CD14-positive monocyte (primary cell): ENCODE measurements at places on chromosomes 5 and 9. TPM values are rescaled to one million over a fixed set of nuclear protein-coding genes. Genes with fewer than 3 reads are reported as not detected.

DNA sequence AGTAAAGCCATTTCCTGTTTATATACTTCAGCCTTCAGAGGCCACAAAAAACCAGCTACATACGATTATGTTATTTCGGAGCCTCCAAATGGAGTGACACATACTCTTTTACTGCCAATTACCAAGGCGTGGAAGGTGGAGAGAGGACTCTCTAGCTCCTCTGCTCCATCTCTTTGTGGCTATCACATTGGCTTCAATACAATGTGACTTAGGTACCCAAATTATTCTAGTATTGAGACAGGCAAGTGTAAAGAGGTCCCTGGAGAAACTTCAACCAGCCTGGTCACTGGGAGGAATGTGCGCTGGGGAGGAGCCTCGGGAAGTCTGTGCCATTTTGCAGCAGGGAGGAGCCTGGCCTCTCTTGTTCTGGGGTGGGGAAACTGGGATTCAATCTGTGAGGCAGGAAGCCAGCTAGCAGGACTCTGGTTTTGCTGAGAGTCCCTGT is 85.8 kb upstream of the TAS2R1 start:
- H3K4me3 ChIP-seq: no peak overlapping the region
- H3K27ac ChIP-seq: no peak overlapping the region
- no peaks in the 10 kb centered on the region for H3K4me1 ChIP-seq
- H3K36me3 ChIP-seq: no peaks in the 10 kb centered on the region
- no peaks in the 10 kb centered on the region for H3K27me3 ChIP-seq
- DNase-seq: no peak

DNA sequence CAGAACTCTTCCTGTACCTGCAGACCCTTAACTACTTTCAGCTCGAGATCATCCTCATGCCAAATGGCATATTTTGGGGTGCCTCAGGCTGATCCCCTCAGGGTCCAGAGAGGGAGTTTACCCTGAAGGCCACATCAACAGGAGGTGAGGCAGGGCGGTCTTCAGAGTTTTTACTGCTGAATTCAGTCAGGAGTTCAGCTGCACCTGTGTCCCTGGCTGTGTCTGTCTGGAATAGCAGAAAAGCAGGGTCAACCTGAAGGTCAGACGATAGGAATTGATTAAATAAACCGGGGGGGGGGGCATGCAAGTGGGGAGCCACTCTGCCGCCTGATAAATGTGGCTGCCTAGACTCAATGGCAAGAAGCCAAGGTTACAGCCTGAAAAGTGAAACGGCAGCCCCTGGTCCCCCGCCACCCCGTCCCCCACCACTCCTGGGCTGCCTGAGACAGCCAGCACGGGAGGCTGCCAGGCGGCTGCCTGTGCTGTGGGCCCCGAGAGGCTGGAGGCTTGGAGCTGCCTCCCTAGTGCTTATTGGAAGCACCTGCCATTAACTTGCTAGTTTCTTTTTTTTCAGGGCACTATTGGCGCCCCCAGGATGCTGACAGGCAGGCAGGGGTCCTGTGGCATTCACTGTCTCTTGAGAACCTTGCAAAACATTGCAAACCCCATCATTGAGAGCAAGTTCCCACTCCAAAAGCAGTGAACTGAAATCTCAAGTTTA is 182.7 kb upstream of the PPP1R26 start:
- H3K4me1 ChIP-seq: no peaks in the 10 kb centered on the region
- H3K27me3 ChIP-seq: no peaks in the 10 kb centered on the region
- H3K4me3 ChIP-seq: no peak overlapping the region
- H3K27ac ChIP-seq: no peak overlapping the region

The LURAP1L gene
- not detected for polyA plus RNA-seq

- H3K27ac ChIP-seq: no peak overlapping the region
- no peaks in the 10 kb centered on the region for H3K4me1 ChIP-seq
- no peak for DNase-seq
- H3K27me3 ChIP-seq: no peaks in the 10 kb centered on the region
- no peaks in the 10 kb centered on the region for H3K36me3 ChIP-seq
These were observed 23.4 kb downstream of the RANBP17 start for GRCh38 chr5:170885256-170885655.

GRCh38 chr5:82222597-82223574 is 55.3 kb downstream of the RPS23 start:
- H3K27ac ChIP-seq: no peak overlapping the region
- H3K4me3 ChIP-seq: no peak overlapping the region
- no peaks in the 10 kb centered on the region for H3K27me3 ChIP-seq
- no peaks in the 10 kb centered on the region for H3K4me1 ChIP-seq
- no peak for DNase-seq

DNA sequence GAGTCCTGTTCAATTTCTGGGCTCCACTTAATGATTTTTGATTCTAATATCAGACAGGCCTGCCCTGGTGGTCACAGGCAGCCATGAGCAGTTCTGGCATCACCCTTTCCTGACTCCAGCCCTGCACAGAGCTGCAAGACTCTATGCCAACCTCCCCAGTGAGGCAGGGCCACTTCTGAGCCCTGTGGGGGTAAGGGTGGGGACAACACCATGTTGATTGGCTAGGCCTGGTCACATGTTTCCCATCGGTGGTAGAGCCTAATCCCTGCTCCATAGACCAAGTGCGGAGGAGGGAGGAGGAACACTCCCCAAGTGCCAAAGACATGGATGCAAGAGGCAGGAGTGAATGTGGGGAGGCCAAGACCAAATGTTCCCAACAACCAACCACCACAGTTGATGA is 134.6 kb downstream of the PHF2 start:
- no peaks in the 10 kb centered on the region for H3K36me3 ChIP-seq
- H3K4me1 ChIP-seq: no peaks in the 10 kb centered on the region
- no peak for DNase-seq
- no peak overlapping the region for H3K27ac ChIP-seq
- H3K27me3 ChIP-seq: peaks cover 2% of the 10 kb centered on the region

GRCh38 chr5:95924720-95925377 is 36.8 kb downstream of the ELL2 start:
- peaks cover 42% of the 10 kb centered on the region for H3K4me1 ChIP-seq
- peak overlapping the region; percentile 48 for H3K4me3 ChIP-seq
- no peaks in the 10 kb centered on the region for H3K36me3 ChIP-seq
- H3K27me3 ChIP-seq: no peaks in the 10 kb centered on the region

- H3K27ac ChIP-seq: no peak overlapping the region
- H3K27me3 ChIP-seq: no peaks in the 10 kb centered on the region
- no peaks in the 10 kb centered on the region for H3K36me3 ChIP-seq
- peaks cover 4% of the 10 kb centered on the region for H3K4me1 ChIP-seq
- no peak for DNase-seq
These were observed 19.2 kb upstream of the NANS start for GRCh38 chr9:98037357-98037756.

DNA sequence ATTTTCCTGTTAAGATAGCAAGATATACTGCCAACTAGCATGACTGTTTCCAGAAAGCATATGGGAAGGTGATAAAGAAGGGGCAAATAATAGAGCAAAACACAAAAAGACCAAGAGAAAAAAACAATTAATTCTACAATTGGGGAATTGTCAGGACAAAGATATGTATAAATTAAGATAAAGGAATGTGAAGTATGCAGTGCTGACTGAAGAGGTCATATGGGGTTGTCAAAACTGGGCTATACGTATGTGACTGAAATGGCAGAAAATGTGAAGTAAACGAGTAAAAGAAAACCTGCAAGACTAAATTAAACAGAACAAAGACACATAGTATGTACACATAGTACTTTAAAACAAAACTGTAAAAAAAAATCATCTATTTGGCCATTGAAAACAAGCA is 222.3 kb downstream of the ARL15 start:
- no peaks in the 10 kb centered on the region for H3K4me1 ChIP-seq
- H3K36me3 ChIP-seq: no peaks in the 10 kb centered on the region
- no peak for DNase-seq
- no peak overlapping the region for H3K27ac ChIP-seq
- H3K4me3 ChIP-seq: no peak overlapping the region

- H3K4me1 ChIP-seq: peaks cover 49% of the 10 kb centered on the region
- H3K4me3 ChIP-seq: no peak overlapping the region
- no peaks in the 10 kb centered on the region for H3K27me3 ChIP-seq
- no peak for DNase-seq
- H3K27ac ChIP-seq: no peak overlapping the region
These were observed 704 bp downstream of the SPARC start for GRCh38 chr5:151685749-151686673.

DNA sequence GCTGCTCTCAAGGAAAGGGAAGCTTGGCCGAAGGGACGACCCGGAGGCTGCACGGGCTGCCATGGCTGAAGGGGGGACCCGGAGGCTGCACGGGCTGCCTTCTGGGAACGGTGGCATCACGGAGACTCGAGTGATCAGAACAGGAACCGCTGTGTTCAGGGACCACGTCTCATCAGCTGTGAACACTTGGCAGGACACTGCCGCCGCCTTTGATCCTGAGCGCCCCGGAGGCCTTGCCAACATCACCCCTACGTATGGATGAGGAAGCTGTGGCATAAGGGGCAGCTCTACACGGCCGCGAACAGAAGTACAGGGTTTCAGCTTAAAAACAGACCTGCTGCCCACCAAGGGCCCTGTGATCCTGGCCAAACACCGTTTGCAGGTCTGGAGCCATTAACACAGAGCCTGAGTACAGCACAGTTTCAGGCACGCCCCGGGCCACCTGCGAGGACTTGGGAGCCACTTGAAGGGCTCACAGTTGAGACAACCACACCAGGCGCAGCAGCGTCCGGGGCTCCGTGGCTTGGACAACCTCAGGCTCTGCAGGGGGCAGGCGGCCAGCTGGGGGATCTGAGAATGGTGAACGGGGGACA is 23.9 kb upstream of the TERT start:
- H3K27ac ChIP-seq: no peak overlapping the region
- H3K36me3 ChIP-seq: peaks cover 70% of the 10 kb centered on the region
- no peak overlapping the region for H3K4me3 ChIP-seq

- H3K27ac ChIP-seq: no peak overlapping the region
- DNase-seq: peak; percentile 22
- no peak overlapping the region for H3K4me3 ChIP-seq
- no peaks in the 10 kb centered on the region for H3K36me3 ChIP-seq
These were observed 8.7 kb upstream of the RANBP6 start for GRCh38 chr9:6024035-6024554.

- no peaks in the 10 kb centered on the region for H3K4me1 ChIP-seq
- no peak for DNase-seq
- no peak overlapping the region for H3K27ac ChIP-seq
These were observed 421.9 kb downstream of the CDH10 start for GRCh38 chr5:24222876-24223275.

DNA sequence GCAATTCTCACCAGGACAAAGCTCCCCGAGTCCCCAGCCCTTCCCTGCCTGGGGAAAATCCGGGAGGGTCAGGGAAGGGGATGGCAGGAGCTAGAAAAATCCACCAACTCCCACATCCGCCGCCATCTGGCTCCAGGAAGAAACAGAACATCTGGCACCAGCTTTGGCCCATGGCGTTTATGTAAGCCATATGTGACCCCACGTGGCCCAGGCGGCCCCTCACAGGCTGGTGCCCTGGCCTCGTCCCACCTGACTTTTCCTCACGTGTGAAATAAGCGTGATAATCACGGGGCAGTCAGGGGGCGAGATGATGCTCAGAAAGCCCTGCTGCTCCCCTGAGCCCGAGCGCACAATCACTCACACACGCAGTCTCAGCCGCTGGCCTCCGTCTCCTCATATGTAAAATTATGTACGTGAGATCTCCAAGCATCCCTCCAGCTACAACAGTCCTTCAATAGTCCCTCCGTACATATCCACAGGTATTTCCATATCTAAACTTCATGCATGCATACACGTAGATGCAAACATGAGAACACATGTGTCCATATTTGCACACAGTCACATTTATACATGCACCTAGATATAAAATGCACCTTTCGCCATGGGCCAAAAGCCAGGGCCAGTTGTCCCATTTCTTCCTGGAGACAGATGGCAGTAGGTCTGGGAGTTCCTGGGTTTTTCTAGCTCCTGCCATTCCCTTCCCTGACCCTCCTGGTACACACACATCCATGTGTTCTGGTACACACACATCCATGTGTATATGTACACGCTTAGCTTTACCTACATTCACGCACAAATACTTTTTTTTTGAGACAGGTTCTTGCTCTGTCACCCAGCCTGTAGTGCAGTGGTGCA is 28.9 kb downstream of the PLPP7 start:
- no peaks in the 10 kb centered on the region for H3K36me3 ChIP-seq
- H3K4me1 ChIP-seq: no peaks in the 10 kb centered on the region
- H3K27me3 ChIP-seq: no peaks in the 10 kb centered on the region
- H3K4me3 ChIP-seq: no peak overlapping the region
